Dermis blood vessel endothelial cell (primary cell): ENCODE measurements at places on chromosomes 16 and 17.

- DNase-seq, result peak; percentile 45
Measured at GRCh38 chr17:27295945-27296344, 2.0 kb downstream of the WSB1 start.

- DNase-seq, result no peak
Measured at GRCh38 chr17:65536573-65537342, 24.7 kb downstream of the AXIN2 start.

GRCh38 chr16:68469796-68470460, 21.6 kb upstream of the SMPD3 start:
- peak; percentile 43 for DNase-seq

DNA sequence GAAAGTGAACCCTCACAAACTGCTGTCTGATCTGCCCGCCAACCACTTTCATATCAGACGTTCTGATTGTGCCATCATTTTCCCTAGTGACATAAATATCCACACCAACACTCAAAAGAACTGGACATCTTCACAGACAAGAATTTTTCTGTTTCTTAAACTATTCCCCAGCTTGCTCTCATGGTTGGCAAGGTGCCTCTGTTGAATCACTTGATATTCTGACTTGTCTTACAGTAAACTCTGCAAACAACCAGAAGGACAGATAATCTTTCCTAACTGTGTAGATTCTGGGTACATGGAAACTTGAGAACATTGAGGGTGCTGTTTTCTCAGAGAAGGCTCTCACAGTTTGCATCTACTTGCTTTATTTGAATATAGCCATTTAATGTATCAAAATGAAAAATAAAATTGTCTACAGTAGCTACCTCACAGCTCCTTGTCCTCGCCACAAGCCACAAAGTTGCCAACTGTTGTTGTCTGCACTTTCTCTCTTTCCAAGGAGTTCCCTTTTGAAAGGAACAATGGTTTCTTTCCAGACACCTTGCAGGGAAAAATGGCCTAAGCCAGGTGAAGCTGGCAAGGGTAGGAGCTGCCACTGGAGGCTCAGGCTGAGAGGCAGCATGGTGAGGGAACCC, 46.0 kb upstream of the ADAMTS18 start:
- no peak for DNase-seq

DNA sequence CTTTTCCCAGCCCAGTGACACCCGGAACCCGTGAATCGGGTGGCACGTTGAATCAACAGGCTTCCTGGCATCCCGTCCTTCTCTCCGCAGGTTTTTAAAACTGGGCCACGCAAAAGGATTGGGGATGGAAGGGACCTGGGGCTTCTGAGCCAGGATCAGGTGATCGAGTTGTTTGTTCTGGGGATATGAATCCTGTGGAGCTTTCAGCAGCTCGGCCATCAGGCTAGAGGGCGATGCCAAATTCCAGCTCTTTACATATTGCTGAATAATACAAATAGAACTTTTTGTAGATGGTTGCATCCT, 473 bp downstream of the SUPT6H start:
- DNase-seq, result no peak

DNA sequence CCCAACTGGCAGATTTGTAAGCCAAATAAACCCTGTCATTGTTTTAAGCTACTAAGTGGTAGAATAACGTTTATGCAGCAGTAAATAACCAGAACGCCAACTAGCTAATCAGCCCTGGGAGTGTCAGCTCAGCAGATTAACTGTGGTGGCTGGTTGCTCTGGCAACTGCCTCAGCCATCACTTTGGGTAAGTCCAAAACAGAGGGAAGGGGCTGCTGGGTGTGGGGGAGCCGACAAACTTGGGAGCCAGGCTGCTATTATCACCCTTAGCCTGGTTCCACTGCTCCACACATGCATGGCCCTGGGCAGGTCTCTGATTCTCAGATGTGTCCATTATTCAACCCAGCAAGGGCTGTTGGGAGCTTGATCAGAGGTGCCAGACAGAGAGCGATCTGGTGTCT, 22.2 kb upstream of the RHOT1 start:
- DNase-seq, result no peak

GRCh38 chr17:40290629-40291280, 3.1 kb downstream of the CDC6 start:
- DNase-seq, result peak; percentile 92

- peak; percentile 20 for DNase-seq
Measured at GRCh38 chr16:23296994-23297393, 5.1 kb upstream of the SCNN1B start.

GRCh38 chr16:11679941-11680911, 12.0 kb downstream of the SNN start:
- DNase-seq, result no peak

GRCh38 chr16:77171745-77172635, 19.0 kb upstream of the MON1B start:
- peak; percentile 86 for DNase-seq

GRCh38 chr17:19329136-19329535, 33.4 kb downstream of the B9D1 start:
- DNase-seq, result no peak

DNA sequence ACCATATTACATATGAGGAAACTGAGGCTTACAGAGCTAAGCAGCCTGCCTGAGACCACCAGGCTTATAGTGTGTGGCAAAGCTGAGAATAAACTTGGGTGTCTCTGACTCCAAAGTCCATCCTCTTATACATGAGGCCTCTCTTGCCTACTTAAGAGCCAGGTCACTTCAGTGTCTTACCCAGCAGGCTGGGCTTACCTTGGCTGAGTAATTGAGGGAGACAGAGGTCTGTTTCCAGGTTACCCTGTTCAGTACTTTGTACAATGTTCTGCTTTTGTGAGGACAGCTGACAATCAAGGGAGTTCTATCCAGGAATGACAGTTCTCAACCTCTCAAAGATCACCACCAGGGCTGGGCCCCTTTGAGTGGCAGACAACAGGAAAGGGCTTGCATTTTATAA, 14.4 kb downstream of the NDUFAB1 start:
- DNase-seq, result no peak

GRCh38 chr16:87742781-87743490, 22.9 kb downstream of the KLHDC4 start:
- DNase-seq, result no peak

GRCh38 chr16:31064882-31065461, 9.1 kb downstream of the ZNF668 start:
- DNase-seq, result peak; percentile 63

DNA sequence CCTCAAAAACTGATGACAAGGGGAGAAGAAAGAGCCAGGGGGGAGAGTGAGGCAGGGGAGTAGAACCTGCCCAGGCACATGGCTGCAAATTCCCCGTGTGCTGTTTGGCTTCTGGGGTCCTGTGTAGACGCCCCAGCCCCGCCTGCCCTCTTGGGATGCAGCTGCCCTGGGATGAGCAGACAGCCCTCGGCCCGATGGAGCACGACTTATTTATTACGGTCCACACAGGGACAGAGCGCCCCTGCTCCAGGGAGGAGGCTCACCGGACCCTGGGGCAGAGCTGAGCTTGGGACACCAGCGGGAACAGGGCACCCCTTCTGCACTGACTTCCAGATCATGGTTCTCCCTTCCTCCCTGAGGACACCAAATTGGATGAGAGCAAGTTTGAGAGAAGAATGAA, 9.1 kb downstream of the LDHD start:
- no peak for DNase-seq

- DNase-seq, result no peak
Measured at GRCh38 chr17:77737442-77738265, 220.8 kb upstream of the TNRC6C start.

DNA sequence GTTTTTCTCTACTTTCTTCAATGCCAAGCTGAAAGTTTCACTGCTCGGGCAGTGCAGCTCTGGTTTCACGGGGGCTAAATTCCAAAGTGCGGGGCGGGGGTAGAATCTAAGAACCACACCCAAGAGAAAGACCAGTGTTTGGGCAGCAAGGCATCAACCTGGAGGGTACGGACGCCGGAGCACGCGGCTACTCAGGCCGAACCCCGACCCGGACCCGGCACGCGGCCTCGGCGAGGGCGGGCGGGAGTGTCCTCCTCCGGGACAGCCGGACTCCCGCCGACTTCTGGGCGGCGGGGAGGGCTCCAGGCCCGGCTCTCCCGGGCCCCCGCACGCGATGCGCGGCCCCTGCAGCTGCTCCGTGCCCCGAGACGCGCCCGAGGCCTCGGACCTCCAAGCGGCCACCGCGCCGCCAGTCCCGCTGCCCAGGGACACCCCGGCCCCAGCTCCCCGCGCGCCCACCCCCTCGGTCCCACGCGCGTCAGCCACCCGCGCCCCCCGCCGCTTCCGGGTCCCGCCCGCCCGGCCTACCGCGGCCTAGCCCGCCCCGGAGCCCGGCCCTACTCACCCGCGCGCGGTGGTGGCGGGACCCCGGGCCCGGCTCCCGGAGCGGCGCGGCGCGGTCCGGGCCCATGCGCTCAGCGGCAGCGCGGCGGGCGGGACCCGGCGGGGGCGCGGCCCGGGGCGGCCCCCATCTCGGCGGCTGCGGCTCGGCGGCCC, 561 bp downstream of the AXIN1 start:
- DNase-seq, result peak; percentile 17

DNA sequence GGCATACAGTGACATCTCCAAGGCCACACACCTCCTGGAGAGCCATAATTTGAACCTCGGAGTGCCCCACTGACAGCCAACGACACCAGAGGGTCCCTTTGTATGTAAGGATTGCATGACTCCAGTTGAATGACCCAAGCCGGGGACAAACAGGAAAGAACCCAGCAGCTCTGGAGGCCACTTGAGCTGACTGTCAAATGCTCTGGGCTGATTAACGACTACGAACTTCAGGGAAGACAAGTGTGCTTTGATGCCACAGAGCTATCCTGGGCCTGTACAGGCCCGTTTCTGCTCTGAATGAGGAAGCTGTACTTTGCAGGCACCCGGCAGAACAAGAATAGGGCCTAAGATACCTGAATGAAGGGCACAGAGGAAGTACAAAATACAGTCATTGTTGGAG, 404.6 kb downstream of the SLC39A11 start:
- no peak for DNase-seq

DNA sequence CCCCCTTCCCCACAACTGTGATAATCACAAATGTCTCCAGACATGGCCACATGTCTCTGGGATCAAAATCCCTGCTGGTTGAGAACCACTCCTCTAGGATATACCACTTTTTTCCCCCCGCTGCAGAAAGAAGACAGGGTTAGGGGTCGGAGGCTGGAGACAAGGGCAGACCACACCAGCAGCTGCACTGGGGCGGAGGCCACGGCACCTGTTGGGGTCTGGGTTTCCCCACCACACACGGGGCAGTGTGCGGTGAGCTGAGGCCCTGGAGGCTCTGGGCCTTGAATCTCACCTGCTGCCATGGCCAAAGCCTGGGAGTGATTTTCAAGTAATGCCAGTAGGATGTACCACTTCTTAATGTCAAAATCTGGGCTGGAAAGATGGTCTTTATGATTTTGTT, 320.5 kb downstream of the SNX29 start:
- no peak for DNase-seq

DNA sequence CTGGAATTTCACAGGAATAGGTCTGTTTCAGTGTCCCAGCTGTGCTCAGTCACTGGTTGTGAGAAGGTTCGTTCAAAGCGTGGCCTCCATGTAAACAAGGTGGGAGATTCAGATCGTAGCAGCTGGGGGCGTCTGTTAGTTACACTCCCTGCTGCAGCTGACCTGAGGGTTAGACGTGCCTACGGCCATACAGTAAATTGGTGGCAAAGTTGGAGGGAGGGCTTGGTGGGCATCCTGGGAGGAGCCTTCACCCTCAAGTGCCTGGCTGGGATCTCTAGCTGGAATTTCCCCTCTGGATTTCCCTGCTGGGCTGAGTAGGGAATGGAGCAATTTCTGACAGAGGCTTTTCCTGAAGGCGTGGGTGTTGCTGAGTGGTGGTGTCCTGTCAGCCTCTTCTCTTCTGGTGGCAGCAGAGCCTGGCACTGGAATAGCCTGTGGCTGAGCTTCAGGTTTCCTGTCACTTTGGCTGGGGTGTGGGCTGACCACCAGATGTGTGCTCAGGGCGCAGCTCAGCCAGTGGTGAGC, 6.4 kb downstream of the FCSK start:
- DNase-seq, result peak; percentile 65
